Small intestine (tissue), 16 donors: ENCODE measurements at places on chromosomes 7 and 10. TPM values are rescaled to one million over a fixed set of nuclear protein-coding genes. Genes with fewer than 3 reads are reported as not detected.

- no peak for DNase-seq
Measured at GRCh38 chr7:65441010-65441409, 67.4 kb downstream of the ZNF92 start.

DNA sequence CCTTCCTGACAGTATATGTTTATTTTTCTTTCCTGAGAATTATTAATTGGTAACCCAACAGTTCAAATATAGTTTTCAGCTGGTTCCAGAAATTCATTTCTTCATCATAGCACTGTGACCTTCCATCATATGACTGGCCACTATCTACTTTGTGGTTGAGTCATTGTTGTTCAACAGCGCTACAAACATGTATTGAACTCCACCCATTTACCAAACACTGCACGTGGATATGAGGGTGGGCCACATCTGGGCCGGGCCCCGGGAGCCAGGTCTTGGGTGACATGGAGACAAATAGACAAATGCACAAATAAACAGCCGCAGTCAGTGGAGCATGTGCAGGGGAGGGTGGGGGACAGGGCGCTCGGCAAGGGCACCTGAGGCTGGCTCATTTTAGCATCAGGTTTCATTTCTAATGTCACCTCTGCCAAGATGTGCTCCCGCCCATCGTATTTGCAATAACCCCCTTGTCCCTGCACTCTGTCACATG, 24.0 kb upstream of the EEPD1 start:
- DNase-seq: peak; percentile 82

GRCh38 chr10:33952692-33953360, 618.4 kb upstream of the NRP1 start:
- DNase-seq: no peak

DNA sequence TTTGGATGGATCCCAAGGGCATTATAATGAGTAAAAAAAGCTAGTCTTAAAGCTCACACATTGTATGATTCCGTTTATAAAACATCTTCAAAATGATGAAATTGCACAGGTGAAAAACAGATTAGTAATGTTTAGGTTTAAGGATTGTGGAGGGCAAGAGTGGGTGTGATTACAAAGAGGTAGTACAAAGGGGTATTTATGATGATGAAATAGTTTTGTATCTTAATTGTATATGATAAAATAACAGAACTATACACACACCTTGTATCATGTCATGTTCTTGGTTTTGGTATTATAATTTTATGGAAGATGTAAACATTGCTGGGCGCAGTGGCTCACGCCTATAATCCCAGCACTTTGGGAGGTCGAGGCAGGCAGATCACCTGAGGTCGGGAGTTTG, 2.8 kb upstream of the SSC4D start:
- no peak for DNase-seq

DNA sequence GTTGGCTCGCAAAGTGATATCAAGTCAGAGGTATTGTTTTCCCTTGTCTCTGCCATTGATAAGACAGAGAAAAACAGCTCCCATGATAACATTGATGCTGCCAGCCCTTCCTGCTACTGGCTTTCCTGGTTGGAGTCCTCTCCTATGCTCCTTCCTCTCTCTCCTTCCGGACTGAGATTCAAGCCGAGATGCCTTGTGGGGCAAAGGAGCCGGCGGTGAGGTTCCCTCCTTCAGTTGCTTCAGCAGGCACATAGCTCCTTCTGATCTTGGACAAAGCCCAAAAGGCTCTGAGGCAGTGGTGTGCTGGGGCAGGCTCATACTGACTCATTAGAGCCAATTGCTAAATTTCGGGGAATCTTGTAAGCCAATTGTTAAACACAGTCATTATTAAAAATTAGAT, 8.8 kb upstream of the ZCCHC24 start:
- no peak for DNase-seq

- no peak for DNase-seq
Measured at GRCh38 chr7:121741896-121742295, 131.1 kb upstream of the PTPRZ1 start.

Gene HOXA3
- polyA plus RNA-seq: 3.3 TPM
